EL (cell line): ENCODE measurements at places on chromosomes 3 and 15.

DNA sequence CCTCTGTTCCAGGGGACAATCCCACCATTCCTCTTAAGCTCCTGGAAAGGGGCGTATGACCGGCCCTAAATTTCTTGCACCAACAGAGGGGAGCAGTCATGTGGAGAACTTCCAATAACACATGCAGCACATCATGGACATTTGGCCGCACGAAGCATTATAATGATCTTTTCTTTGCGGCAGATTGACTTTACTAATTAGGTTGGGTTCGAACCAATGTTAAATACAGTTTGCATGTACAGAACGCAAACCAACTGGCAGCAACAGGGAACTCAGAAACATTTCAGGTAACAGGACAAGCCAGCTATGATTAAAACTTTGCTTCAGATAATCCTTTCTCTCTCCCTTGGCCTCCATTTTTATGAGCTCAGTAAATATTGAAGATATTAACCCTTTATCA, 100.8 kb upstream of the ADPGK start:
- no peak for DNase-seq

- DNase-seq: no peak
These were observed 55.4 kb downstream of the SNRK start for GRCh38 chr3:43341788-43342187.

GRCh38 chr3:128274837-128275236, 121.6 kb downstream of the EEFSEC start:
- peak; percentile 96 for DNase-seq

- DNase-seq: no peak
These were observed 3.4 kb upstream of the KNL1 start for GRCh38 chr15:40590667-40591050.

- peak; percentile 96 for DNase-seq
These were observed 115.0 kb upstream of the ABHD17C start for GRCh38 chr15:80580106-80580505.

DNA sequence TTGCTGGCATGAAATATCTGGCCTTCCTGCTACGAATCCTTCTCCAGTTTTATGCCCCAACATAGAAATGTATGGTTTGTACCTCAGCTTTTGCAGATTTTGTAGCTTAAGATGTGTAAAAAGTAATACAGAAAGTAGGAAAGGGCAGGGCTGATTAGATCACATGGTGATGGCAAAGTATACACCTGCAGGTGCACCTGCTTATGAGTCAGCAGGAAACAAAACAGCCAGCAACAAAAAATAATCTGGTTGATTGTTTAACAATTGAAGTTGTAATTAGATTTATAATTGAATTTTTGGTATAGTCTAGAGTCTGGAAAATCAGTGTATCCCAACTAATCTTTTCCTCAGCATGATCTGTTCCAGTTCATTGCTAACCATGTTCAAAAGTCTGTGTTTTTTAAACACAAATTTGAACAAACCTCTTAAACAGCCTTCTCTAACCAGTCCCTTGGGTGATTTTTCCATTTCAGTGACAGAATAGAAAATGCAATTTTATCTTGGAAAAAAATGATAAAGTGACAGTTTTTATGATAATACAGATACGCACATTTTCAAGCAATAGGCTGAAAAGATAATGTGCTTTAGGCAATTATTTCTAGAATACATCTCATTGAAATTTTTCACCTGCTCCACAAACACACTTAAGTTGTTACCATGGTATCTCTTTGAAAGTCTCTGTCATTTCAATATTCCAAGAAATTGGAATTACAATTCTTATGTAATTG, 477.4 kb downstream of the NAALADL2 start:
- DNase-seq: no peak

- peak; percentile 32 for DNase-seq
These were observed 15.3 kb upstream of the RTP4 start for GRCh38 chr3:187352581-187353575.

- no peak for DNase-seq
These were observed 2.7 kb downstream of the CDV3 start for GRCh38 chr3:133576169-133576568.

- DNase-seq: peak; percentile 19
These were observed 35.6 kb upstream of the CCK start for GRCh38 chr3:42301446-42302175.

- DNase-seq: no peak
These were observed 107.9 kb downstream of the ATG7 start for GRCh38 chr3:11379824-11380701.

- no peak for DNase-seq
These were observed 16.0 kb upstream of the SQOR start for GRCh38 chr15:45618813-45619212.

DNA sequence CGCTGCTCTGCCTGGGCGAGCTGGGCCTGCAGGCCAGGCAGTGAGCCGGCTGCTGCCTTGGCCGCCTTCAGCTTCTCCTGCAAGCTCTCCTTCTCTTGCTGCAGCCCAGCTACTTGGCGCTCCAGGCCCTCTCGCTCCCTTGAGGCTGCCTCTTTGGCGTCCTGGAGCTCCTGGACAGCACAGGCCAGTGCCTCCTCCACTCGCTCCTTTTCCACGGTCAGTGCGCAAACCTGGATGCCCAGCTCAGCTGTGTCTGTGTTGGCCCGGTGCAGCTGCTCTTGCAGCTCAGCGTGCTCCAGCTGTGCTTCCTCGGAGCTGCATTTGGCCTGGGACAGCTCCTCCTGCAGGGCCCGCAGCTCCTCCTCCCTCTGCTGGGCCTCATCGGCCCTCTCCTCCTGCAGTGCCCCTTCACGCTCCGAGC, 23.1 kb downstream of the CXCR6 start:
- no peak for DNase-seq

DNA sequence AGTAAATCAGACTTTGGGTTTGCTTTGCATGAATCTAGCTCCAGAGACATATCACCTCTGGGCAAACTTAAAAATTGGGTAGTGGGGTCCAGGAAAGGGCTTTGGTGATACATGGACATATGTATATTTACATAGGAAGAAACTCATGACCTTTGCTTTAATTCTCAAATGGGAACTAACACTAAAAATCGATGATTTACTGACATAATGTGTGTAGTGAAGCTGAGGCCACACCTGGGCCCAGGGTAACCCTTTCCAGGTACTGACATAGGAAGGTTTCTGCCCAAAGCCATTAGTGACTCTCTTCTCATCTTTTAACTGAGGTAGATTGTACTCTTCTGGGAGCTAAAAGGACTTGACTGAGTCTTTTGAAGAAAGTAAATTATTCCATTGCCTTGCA, 411.2 kb upstream of the TBL1XR1 start:
- DNase-seq: no peak

GRCh38 chr3:146539315-146539714, 5.1 kb downstream of the PLSCR1 start:
- DNase-seq: no peak

DNA sequence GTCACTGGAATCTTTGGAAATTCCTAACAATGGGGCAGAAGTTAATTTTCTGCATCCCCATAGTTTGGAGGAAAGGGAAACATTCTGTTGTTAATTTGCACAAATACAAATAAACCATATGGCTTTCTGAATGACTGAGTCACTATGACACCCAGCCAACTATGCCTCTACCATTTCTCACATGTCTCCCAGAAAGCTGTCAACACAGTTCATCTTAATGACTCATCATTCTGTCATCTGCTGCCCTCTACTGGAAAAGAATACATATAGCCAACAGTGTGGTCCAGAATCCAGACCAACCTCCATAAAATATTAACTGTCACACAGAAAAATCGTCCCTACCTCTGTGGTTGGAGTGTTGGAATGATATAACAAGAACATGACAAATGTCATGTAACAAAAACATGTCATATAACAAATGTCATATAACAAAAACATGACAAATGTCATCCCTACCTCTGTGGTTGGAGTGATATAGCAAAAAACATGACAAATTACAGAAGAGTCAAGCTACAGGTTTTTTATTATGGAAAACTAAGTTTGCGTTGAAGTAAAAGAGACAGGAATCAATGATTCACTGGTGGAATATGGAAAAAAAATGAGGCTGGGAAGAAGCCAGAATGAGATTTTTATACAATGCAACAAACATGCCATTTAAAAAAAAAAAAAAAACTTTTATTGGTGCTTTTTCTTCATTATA, 47.7 kb upstream of the GYG1 start:
- peak; percentile 95 for DNase-seq

- DNase-seq: peak; percentile 55
These were observed 30.3 kb downstream of the CX3CR1 start for GRCh38 chr3:39249453-39250115.

DNA sequence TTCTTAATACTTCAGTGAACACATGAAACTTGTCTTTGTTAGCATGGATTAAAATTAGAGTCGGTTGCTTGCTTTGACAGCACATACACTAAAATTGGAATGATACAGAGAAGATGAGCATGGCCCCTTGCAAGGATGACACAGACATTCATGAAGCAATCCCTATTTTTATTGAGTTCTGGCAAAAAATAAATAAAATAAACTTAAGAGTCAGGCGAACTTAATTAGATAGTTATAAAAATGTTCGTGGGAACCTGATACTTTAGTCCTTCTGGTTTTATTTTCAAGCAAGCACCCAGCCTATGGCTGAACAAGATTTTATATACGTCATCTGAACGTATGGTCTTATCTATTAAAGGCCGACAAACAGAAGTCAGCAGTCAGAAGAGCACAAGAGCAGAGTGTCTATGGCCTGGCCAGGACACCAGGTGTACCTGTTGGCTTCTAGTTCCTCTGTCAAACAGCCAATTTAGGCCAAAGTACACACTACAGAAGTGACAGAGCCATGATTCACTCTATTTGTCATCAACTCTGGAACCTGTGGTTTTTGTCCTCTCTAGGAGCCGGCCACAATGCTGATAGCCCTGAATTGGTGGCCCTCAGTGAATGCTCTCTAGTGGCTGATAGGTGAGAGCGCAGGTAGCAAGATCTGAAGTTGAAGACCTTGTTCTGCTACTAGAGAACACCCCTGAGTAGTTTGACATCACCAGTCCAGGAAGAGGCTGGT, 64.3 kb downstream of the LEO1 start:
- peak; percentile 45 for DNase-seq

- DNase-seq: no peak
These were observed 16.4 kb upstream of the SKIC8 start for GRCh38 chr15:78315686-78316282.

DNA sequence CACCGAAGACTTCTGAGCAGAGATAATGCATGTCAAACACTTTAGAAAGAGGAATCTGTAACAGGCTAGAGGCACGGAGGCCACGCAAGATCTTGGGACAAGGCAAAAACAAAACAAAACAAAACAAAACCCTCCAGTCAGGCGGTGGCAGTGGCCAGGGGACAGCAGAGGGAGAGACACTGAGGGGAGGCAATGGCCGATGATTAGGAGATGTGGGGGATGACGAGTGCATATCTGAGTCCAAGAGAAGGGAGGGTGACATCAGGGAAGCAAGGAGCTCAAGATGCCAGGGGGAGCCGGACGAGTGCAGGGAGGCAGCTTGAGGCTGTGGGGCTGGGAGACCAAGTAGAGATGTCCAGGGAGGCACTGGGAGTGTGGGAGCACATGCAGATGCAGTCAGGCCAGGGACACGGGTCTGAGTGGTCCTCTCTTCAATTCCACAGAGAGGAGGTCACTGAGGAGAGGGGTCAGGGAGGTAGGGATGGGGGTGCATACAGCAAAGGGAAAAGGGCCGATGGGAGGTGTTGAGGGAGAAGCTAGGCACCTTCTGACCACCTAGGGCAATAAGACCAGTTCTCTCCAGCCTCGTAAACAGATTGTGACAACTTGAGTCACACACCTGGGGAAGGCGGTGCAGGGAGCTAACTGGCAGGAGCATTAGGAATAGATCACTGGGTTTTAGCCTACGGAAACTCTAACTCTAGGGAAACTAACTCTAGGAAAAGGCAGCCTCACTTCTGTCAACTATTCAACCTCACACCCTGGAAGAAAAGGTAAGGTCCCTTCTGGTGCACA, 29.6 kb downstream of the SLCO2A1 start:
- no peak for DNase-seq

- no peak for DNase-seq
These were observed 6.0 kb upstream of the AMOTL2 start for GRCh38 chr3:134380249-134380648.

GRCh38 chr3:51471775-51472652, 27.8 kb downstream of the DCAF1 start:
- DNase-seq: no peak

GRCh38 chr3:40768046-40768445, 243.3 kb downstream of the ZNF621 start:
- DNase-seq: no peak

DNA sequence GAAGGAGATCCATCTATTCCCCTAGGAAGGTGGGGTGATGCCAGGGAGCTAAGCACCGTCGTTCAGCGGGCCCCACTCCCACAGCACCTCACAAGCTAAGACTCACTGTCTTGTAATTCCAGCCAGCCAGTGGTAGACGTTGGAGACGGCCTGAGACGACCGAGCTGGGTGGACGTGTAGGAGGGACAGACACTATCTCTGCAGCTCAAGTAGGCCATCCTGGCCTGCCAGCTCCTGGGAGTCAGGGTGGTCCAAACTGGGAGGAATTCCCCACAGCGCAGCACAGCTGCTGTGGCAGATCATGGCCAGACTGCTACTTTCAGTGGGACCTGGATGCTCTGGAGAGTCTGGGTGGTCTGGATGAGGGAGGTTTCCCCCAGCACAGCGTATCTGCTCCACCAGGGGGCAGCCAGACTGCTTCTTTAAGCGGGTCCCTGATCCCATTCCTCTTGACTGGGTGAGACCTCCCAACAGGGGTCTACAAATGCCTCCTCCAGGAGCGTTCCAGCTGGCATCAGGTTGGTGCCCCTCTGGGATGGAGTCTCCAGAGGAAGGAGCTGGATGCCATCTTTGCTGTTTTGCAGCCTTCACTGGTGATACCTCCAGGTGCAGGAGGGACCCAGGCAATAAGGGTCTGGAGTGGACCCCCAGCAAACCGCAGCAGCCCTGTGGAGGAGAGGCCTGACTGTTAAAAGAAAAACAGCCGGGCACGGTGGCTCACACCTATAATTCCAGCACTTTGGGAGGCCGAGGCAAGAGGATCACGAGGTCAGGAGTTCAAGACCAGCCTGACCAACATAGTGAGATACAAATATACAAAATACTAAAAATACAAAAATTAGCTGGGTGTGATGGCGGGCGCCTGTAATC, 27.6 kb downstream of the GNB5 start:
- no peak for DNase-seq

- no peak for DNase-seq
These were observed 3.8 kb upstream of the FRMD4B start for GRCh38 chr3:69389520-69390248.

DNA sequence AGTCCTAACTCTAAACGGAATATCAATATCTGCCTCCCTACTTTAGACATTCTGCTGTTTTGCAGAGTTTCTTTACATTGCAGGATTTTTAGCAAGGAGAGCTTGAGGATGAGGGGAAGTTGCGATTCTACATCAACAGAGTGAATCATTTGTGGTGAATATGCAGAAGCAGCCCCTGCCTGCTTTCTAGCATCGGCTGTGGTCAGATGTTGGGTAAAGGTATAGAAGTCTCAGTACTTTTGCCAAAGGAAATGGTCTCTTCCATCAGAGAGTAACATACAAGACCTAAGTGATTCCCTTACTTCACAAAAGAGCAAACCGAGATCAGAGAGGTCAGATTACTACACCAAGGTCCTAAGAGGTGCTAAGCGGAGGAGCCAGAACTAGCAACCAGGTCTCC, 15.2 kb downstream of the ST3GAL6 start:
- DNase-seq: peak; percentile 23

GRCh38 chr3:80055306-80055705, 287.5 kb upstream of the ROBO1 start:
- DNase-seq: no peak

GRCh38 chr3:23221136-23221535, 18.0 kb downstream of the UBE2E2 start:
- DNase-seq: no peak
